ENCODE measurements at places on chromosomes 7 and 10.

- no peak for DNase-seq
Measured at GRCh38 chr10:85647741-85648140, 718.9 kb downstream of the GRID1 start.

- DNase-seq, result no peak
Measured at GRCh38 chr10:70378122-70378521, 4.3 kb downstream of the LRRC20 start.

GRCh38 chr10:116281775-116282174 lies 8.8 kb upstream of the GFRA1 start:
- DNase-seq, result no peak

DNA sequence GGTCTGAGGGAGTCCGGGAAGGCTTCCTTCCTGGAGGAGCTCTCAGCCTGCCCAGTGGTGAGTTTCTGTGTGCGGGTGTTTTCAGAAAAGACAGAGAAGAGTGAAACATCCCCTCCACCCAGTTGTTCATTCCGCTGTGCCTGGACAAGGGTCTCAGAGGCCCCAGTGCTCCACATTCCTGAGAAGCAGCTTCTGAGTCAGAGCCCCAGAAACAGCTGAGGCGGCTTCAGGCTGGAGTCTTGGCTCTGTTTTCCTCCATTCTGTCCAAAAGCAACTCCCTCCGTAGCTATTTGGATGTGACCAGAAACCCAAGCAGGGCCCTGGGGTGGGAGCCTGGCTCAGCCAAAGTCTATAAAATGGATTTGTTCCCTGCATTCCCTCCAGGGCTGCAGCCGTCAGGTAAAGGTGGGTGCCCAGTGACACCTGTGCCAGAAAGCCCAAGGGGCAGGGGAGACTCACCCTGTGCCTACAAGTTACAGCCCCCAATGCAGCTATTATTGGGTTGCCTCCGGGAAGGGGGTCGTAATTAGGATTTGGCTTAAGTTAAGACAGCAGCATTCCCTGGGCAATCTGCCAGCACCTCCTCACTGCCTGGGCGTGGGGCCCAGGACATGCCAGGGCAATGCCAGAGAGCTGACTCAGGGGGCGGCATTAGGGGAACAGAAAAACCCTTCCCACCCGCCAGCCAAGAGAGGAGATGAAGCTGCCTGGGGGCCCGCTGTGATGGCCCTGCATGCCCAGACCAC lies 13.1 kb upstream of the CAMK2G start:
- DNase-seq, result no peak

DNA sequence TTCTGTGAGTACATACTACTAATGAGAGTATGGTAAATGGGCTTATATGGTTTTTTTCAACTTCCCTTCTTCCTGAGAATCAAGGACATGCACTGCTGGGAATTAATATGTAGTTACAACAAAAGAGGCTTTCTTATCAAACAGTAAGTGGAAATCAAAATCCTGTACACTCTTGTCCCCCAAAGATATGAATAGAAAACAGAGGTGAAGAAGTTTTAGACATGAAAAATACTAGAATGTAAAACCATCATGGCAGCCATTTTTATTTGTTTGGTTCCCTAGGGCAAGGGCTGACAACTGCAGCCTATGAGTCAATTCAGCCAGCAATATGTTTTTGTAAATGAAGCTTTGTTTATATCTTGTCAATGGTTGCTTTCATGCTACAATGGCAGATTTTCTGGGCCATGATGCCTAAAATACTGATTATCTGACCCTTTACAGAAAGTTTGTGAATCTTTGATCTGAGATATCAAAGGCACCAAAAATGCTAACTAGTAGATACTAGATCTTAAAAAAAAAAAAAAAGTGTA lies 422.4 kb downstream of the PARD3 start:
- DNase-seq, result no peak

Measured in ecto neural progenitor cell (in vitro differentiated cells).